ENCODE measurements at places on chromosomes 2 and 18. TPM values are rescaled to one million over a fixed set of nuclear protein-coding genes. Genes with fewer than 3 reads are reported as not detected.

Gene SERPINB7
- total RNA-seq, result not detected

GRCh38 chr2:173914055-173914927 lies 50.9 kb downstream of the SP3 start:
- no peak overlapping the region for H3K4me3 ChIP-seq
- no peaks in the 10 kb centered on the region for H3K4me1 ChIP-seq
- H3K27me3 ChIP-seq, result no peaks in the 10 kb centered on the region
- H3K27ac ChIP-seq, result no peak overlapping the region

GRCh38 chr2:240340361-240340761 lies 95.1 kb upstream of the GPC1 start:
- peaks cover 5% of the 10 kb centered on the region for H3K4me1 ChIP-seq
- DNase-seq, result no peak
- no peak overlapping the region for H3K4me3 ChIP-seq
- no peak overlapping the region for H3K27ac ChIP-seq
- H3K27me3 ChIP-seq, result no peaks in the 10 kb centered on the region

GRCh38 chr2:223053484-223054192 lies 1.6 kb downstream of the KCNE4 start:
- peak; percentile 72 for DNase-seq
- H3K4me3 ChIP-seq, result peak overlapping the region; percentile 35
- H3K36me3 ChIP-seq, result no peaks in the 10 kb centered on the region
- peak overlapping the region; percentile 93 for H3K27ac ChIP-seq

- no peak overlapping the region for H3K27ac ChIP-seq
- H3K36me3 ChIP-seq, result no peaks in the 10 kb centered on the region
- no peak for DNase-seq
- peaks cover 2% of the 10 kb centered on the region for H3K4me1 ChIP-seq
- H3K27me3 ChIP-seq, result no peaks in the 10 kb centered on the region
- H3K4me3 ChIP-seq, result no peak overlapping the region
Measured at GRCh38 chr2:33323957-33324356, 152.5 kb upstream of the RASGRP3 start.

DNA sequence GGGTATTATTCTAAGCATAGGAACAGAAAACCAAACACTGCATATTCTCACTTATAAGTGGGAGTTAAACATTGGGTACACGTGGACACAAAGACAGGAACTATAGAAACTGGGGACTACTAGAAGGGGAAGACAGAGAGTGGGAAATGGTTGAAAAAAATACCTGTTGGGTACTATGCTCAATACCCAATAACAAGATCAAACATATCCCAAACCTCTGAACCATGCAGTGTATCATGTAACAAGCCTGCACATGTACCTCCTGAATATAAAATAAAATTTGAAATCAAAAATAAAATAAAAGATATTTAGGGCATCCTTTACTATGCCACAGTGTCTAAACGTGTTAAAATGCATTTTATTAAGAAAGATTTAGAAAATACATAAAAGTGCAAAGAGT lies 221.0 kb upstream of the TFPI start:
- no peaks in the 10 kb centered on the region for H3K27me3 ChIP-seq
- H3K4me3 ChIP-seq, result no peak overlapping the region
- no peak for DNase-seq
- H3K4me1 ChIP-seq, result no peaks in the 10 kb centered on the region
- H3K27ac ChIP-seq, result no peak overlapping the region

DNA sequence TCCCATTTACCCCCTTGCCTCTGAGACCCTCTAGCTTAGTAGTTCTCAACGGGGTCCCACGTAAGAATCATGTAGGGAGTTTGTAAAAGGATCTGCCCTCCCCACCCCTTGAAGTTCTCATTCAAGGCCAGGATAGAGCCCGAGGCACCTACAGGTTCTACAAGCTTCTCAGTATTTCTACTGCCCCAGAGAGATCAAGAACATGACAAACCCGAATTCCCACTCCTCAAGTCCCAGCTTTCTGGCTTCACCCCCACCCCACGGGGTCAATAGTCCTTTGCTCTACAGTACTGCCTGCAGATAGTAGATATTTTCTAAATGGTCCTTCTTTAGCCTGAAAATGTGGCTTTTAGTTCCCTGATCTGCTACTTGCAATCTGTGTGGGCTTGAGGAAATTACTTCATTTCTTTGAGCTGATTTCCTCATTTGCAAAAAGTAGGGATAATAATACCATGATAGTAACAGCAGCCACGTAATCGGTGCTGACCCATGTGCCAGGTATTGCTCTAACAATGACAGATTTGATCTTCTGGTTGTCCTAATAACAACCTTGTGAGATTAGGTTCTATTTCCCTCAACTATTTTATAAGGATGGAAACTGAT lies 7.1 kb downstream of the CIB4 start:
- H3K4me1 ChIP-seq, result no peaks in the 10 kb centered on the region
- DNase-seq, result no peak
- H3K36me3 ChIP-seq, result no peaks in the 10 kb centered on the region
- H3K4me3 ChIP-seq, result no peak overlapping the region
- H3K27ac ChIP-seq, result no peak overlapping the region

DNA sequence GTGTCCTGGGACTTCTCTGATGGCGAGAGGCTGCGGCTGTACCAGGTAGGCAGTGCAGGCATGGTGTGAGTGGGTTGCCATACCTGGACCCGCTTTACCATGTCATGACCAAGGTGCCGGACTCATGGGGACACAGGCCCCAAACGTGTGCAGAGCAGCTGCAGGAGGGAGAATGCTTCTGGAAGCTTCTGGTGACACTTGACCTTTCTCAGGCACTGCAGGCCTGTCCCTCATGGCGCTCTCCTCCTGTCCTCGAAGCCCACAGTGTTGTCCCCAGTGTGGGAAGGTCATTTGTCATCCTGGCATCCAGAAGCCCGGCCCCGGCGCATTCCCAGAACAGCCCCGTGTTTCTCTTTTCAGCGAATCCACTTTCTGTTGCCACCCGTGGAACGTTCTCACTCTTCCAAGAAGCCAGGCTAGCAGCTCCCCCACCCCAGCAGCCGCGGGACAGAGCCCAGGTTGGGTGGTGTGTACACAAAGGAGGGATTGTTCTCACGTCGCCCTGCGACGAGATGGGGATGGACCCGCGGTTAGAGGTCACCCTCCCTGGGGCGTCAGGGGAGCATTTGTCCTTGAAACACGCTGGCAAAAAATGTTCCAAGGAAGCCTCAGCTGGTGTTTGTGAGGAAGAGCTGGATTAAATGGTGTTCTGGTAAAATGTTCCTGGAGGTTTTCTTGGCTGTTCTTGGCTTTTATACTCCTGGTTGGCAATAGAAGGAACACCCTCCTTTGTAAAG lies 43.7 kb downstream of the SH3BP4 start:
- no peaks in the 10 kb centered on the region for H3K36me3 ChIP-seq
- H3K4me1 ChIP-seq, result peaks cover 36% of the 10 kb centered on the region
- no peak for DNase-seq
- no peak overlapping the region for H3K4me3 ChIP-seq
- H3K27me3 ChIP-seq, result no peaks in the 10 kb centered on the region
- H3K27ac ChIP-seq, result no peak overlapping the region

Gene MAL
- 2.4 TPM for total RNA-seq

GRCh38 chr2:234138836-234139235 lies 88.3 kb downstream of the SPP2 start:
- no peaks in the 10 kb centered on the region for H3K36me3 ChIP-seq
- DNase-seq, result no peak
- H3K4me3 ChIP-seq, result no peak overlapping the region
- no peaks in the 10 kb centered on the region for H3K4me1 ChIP-seq

Gene FER1L5
- 0.98 TPM for total RNA-seq

GRCh38 chr2:16559278-16560067 lies 106.2 kb downstream of the CYRIA start:
- H3K27ac ChIP-seq, result no peak overlapping the region
- no peak for DNase-seq
- no peaks in the 10 kb centered on the region for H3K27me3 ChIP-seq
- H3K36me3 ChIP-seq, result peaks cover 3% of the 10 kb centered on the region
